Non-pigmented ciliary epithelial cell (primary cell): ENCODE measurements at places on chromosomes 3 and 15.
A peak's percentile ranks its signal among the peaks of the same experiment; 100 is the strongest.

DNA sequence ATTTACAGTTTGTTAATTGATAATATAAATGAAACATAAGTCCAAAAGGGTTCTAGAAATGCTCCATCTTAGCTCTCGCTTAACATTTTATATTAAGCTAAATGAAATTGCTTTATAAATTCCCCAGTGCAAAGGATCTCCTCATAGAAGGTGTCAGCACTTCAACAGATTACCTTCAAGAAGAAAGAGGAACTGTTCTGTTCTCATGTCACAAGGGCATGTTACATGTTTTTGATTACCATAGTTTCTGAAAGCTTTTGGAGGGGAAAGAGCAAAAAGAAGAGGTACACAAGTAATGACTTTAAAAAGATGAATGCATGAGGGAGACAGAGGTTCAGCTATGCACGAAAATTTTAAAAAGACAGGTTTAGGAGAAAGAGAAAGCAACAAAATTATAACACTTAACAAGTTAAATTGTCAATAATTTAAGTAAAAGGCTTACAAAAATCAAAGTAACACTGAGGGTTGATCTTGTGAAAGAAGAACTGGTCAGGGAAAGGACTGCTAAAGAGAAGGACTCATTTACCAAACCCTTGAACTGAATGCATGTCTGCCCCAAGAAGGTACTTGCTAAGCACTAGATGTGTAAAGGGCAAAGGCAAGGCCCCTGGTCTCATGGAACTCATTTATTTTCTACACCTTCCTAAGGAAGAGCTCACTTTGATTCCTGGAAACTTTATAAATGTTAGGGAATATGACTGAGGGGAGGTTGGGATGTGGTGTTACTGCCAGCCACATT lies 45.1 kb downstream of the CCDC191 start:
- no peak for DNase-seq

- peak; percentile 70 for DNase-seq
These were observed 271.4 kb upstream of the RARB start for GRCh38 chr3:25156626-25157025.

- DNase-seq: no peak
These were observed 7.6 kb downstream of the VHL start for GRCh38 chr3:10149226-10149625.

DNA sequence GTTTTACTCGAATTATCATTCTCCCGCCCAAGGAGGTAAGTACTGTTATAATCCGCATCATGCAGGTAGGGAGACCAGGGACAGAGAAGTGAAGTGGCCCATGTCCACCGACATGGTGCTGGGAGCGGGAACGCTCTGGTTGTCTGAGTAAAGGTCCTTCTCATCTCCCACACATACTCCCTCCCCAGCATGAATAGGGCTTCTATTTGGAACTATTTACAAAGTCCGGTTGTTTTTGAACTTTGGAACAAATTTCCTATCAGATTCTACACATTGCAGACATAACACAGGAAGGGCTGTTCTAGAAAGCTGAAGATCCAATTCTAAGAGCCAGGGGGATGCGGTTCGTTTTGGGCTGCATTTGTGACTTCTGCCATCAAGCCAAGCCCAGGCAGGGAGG lies 94.8 kb upstream of the TLE3 start:
- DNase-seq: no peak

DNA sequence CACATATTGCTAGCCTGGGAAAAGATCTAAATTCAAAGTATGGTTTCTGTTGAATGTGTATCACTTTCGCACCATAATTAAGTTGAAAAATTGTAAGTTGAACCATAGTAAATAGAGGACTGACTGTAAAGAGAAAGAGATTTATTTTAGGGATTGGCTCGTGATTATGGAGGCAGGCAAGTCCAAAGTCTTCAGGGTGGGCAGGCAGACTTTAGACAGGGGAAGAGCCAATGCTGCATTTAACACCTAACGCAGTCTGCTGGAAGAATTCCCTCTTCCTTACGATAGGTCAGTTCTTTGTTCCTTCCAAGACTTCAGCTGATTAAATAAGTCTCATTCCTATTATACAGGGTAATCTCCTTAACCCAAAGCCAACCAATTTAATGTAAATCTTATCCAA lies 15.8 kb downstream of the C3orf85 start:
- DNase-seq: no peak
